ENCODE measurements at places on chromosomes 7 and 10. TPM values are rescaled to one million over a fixed set of nuclear protein-coding genes. Genes with fewer than 3 reads are reported as not detected.

The GIMAP2 gene
- total RNA-seq: 6.9 TPM

DNA sequence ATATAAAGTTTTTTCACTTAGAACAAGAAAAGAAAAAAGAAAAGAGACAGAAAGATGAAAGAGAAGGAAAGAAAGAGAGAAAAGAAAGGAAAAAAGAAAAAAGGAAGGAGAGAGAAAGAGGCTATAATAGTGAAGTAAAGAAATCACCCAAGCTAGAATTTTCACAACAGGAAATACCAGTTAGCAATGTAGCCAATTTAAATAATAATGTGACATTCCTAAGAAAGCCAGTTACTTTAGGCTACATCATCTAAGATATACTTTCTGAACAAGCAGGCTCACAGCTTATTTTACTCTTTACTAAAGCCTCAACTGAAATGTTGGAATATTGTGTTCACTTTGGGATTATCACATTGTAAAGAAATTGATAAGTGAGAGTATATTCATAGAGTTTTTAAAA, 53.6 kb downstream of the GPR37 start:
- DNase-seq: no peak
- H3K4me3 ChIP-seq: no peak overlapping the region
- no peaks in the 10 kb centered on the region for H3K4me1 ChIP-seq

The TMEM176B gene
- total RNA-seq: 382 TPM

GRCh38 chr10:132982301-132982989, 40.1 kb upstream of the CFAP46 start:
- H3K27me3 ChIP-seq: no peaks in the 10 kb centered on the region
- H3K27ac ChIP-seq: no peak overlapping the region
- no peak for DNase-seq
- H3K4me3 ChIP-seq: no peak overlapping the region

DNA sequence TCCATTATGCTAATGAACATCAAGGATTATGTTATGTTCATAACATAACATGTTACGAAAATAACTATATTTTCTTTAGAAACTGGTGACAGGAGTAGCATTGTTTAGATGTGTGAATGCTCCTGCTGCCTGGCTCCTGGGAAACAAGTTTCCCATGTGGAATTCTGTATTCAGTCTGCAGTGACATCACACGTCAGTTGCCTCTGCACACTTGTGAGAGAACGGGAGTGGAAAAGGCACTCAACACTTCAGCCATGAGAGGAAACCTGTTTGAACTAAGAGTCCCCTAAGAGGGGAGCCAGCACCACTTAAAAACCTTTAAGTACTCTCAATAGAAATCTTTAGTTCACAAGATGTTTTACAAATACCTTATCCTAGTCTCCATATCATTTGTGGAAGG, 140.3 kb upstream of the FAM20C start:
- H3K27me3 ChIP-seq: no peaks in the 10 kb centered on the region
- no peak overlapping the region for H3K27ac ChIP-seq
- no peak for DNase-seq
- no peak overlapping the region for H3K4me3 ChIP-seq
- H3K4me1 ChIP-seq: no peaks in the 10 kb centered on the region

The ST8SIA6 gene
- 5.8 TPM for total RNA-seq

GRCh38 chr10:43868952-43869351, 220.3 kb upstream of the ZNF32 start:
- no peak overlapping the region for H3K4me3 ChIP-seq
- no peak for DNase-seq
- no peaks in the 10 kb centered on the region for H3K27me3 ChIP-seq
- H3K27ac ChIP-seq: no peak overlapping the region
- no peaks in the 10 kb centered on the region for H3K36me3 ChIP-seq

The ECHS1 gene
- total RNA-seq: 41.5 TPM

The ZNF425 gene
- 0.84 TPM for total RNA-seq

DNA sequence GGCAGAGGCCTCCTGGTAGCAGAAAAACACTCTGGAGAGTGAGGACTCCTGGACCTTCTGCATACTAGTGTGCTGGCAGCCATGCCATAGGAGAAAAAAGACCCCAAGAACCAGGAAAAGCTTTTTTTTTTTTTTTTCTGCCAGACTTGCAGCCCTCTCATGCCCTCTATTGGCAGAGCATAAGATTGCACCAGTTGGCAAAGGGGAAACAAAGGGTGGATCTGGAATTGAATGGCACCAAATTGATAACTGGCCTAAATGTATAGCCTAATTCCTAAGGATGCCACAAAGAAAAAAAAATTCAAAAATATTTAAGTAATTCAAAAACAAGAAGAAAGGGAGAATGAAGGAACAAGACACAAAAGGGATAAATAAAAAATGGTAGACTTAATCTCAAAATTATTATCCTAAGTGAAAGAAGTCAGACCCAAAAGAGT, 112.5 kb upstream of the GHITM start:
- no peaks in the 10 kb centered on the region for H3K27me3 ChIP-seq
- DNase-seq: no peak
- no peaks in the 10 kb centered on the region for H3K4me1 ChIP-seq
- no peaks in the 10 kb centered on the region for H3K36me3 ChIP-seq

DNA sequence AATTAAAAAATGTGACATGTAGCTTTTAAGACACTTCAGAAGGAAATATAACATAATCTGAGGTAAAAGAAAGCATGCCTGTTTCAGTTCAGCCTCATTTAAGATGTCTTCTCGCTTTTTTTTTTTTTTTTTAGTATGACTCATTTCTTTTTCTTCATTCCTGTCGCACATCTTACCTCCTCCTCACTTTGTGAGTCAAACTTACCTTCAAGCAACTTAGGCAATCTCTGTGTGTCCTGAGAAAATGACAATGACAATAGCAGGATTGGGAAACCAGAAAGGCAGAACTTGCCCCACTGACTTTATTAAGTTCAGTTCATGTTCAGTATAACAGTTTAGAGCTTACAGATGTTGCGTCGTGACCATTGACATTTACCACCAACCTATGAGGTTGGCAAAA, 7.7 kb downstream of the PTN start:
- H3K4me1 ChIP-seq: no peaks in the 10 kb centered on the region
- no peak for DNase-seq
- H3K36me3 ChIP-seq: no peaks in the 10 kb centered on the region
- no peaks in the 10 kb centered on the region for H3K27me3 ChIP-seq
- H3K27ac ChIP-seq: no peak overlapping the region
- no peak overlapping the region for H3K4me3 ChIP-seq

The ZNF365 gene
- total RNA-seq: not detected

The SNCG gene
- total RNA-seq: 0.84 TPM

The LZTS2 gene
- 9.9 TPM for total RNA-seq

The DYNC1I1 gene
- total RNA-seq: 0.28 TPM

GRCh38 chr7:88756802-88757201, 2.7 kb upstream of the ZNF804B start:
- H3K36me3 ChIP-seq: no peaks in the 10 kb centered on the region
- H3K27ac ChIP-seq: no peak overlapping the region
- H3K27me3 ChIP-seq: peaks cover 8% of the 10 kb centered on the region
- DNase-seq: no peak
- H3K4me1 ChIP-seq: peaks cover 11% of the 10 kb centered on the region

DNA sequence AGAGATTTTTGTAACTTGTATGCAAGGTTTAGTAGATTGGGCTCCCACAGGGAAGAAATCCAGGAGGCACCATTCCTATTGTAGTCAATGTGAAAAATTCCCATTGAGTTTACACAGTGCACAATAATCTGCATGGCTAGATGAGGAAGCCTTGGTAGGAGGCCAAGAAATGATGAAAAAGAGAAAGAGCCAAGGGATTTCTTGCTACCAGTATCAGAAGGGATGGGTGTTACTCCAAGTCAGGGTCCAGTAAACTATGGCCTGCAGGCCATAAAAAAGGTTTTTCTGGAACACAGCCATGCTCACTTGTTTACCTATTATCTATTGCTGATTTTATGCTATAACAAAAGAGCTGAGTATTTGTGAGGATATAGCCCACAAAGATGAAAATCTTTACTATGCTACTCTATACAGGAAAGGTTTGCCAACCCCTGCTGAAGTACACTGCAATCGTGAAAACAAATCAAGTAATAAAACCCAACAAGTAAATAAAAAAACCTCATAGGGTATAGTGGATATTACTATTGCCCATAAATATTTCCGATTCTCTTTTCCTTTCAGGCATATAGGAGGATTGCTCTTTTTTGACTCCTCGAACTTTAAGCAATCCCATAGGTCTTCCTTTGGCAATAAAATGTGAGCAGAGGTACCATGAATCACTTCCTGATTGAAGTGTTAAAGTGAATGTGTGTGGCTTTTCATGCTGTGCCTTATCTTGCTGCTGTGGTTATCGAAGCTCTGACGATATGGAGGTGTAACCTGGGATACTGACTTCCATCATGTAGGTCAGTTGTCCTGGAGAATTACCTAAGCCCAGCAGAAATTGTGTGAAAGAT, 256.3 kb upstream of the MAGI2 start:
- no peaks in the 10 kb centered on the region for H3K27me3 ChIP-seq
- H3K4me1 ChIP-seq: no peaks in the 10 kb centered on the region
- H3K4me3 ChIP-seq: no peak overlapping the region
- H3K36me3 ChIP-seq: no peaks in the 10 kb centered on the region
- H3K27ac ChIP-seq: no peak overlapping the region
- DNase-seq: no peak

The ZNF239 gene
- 1.5 TPM for total RNA-seq

The ADCK2 gene
- total RNA-seq: 15.4 TPM

DNA sequence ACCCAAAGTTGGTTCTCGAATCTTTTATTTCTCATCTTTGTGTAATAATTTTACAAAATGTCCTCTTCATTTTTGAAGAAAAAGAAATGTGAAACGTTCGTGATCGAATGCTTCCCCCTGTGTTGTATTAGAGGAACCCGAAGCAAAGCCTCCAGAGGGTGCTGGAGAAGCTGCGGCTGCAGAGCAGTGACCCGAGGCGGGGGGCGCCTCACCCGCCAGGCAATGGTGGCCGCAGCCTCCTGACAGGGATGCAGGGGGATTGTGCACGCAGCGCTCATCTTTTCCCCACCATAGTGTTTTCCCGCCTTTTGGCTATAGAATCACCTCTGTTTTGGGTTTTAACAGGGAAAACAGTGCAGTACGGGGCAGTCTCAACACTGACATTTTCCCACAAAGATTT, 307.5 kb upstream of the ANKRD30A start:
- no peak overlapping the region for H3K27ac ChIP-seq
- no peaks in the 10 kb centered on the region for H3K36me3 ChIP-seq
- H3K27me3 ChIP-seq: no peaks in the 10 kb centered on the region
- no peak overlapping the region for H3K4me3 ChIP-seq
- DNase-seq: no peak

The POR gene
- total RNA-seq: 116 TPM

- no peak overlapping the region for H3K27ac ChIP-seq
- H3K4me1 ChIP-seq: no peaks in the 10 kb centered on the region
- DNase-seq: no peak
- no peaks in the 10 kb centered on the region for H3K27me3 ChIP-seq
- no peak overlapping the region for H3K4me3 ChIP-seq
- H3K36me3 ChIP-seq: no peaks in the 10 kb centered on the region
Observed at GRCh38 chr7:103683348-103683747, 237.3 kb upstream of the SLC26A5 start.

DNA sequence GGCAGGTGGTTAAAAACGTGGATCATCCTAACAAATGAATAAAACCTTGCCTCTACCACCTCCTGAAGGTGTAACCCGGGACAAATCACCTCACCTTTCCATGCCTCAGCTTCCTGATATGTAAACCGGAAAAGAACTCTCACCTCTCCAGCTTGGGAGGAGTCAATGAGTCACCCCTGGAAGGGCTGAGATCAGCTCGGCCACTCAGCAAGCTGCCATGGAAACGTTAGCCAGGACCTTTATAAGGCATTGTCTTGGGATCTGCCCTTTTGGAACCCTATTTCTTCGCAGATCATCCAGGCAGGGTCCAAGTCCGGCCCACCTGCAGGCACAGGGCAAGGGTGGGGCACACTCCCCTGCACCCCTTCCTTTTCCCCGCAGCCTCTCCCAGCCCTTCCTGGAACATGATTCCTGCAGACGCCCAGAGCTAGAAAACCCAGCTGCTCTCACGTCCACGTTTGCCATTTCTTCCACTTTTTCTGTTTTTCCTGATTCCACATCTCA, 81.6 kb upstream of the PFKP start:
- H3K27me3 ChIP-seq: peaks cover 5% of the 10 kb centered on the region
- DNase-seq: no peak

The SLC13A1 gene
- total RNA-seq: not detected

The MACROH2A2 gene
- total RNA-seq: 7.2 TPM

DNA sequence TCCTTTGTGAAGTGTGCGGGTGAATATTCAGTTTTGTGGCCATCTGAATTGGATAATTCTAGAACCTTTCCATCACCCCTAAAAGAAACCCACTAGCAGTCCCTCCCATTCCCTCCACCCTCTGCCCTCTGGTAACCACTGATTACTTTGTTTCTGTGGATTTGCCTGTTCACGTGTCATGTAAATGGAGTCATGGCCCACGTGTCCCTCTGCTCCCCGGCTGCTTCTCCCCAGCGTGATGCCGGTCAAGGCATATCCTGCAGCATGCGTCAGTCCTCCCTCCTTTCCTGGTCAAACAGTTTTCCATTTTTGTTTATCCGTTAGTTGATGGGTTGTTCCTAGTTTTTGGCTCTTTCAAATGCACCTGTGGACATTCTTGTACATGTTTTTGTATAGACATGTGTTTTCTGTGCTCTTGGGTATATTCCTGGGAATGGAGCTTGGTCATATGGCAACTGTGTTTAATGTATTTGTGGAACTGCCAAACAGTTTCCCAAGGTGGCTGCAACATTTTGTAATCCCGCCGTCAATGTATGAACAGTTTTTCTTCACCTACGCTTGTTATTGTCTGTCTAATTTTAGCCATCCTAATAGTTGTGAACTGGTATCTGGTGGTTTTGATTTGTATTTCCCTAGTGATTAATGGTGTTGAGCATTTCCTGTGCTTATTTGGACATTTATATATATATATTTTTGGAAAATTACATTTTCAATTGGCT, 22.4 kb downstream of the PPP2R2D start:
- H3K36me3 ChIP-seq: no peaks in the 10 kb centered on the region
- no peak overlapping the region for H3K27ac ChIP-seq
- no peak for DNase-seq
- peaks cover 8% of the 10 kb centered on the region for H3K4me1 ChIP-seq
- no peaks in the 10 kb centered on the region for H3K27me3 ChIP-seq
- H3K4me3 ChIP-seq: no peak overlapping the region

DNA sequence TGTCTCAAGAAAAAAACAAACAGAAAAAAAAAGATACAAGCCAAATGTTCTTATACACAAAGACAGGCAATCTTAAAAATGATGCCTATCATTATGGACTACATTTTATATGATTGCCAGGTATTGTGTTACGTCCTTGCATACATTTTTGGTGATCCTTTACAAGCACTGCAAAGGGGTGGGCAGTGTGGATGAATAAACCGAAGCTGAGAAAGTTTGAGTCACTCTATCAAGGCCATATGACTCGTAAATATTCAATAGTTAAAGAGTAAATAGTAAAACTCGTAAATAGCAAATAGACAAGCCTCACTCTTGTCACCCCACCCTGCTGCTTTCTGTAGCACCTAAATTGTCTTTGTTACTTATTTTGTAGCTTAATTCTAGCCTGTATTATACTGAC, 326.2 kb downstream of the FRMD4A start:
- no peaks in the 10 kb centered on the region for H3K36me3 ChIP-seq
- no peak overlapping the region for H3K27ac ChIP-seq
- no peaks in the 10 kb centered on the region for H3K27me3 ChIP-seq
- DNase-seq: no peak
- no peaks in the 10 kb centered on the region for H3K4me1 ChIP-seq

The EPHB4 gene
- 53.0 TPM for total RNA-seq

- DNase-seq: no peak
- H3K27me3 ChIP-seq: no peaks in the 10 kb centered on the region
- no peaks in the 10 kb centered on the region for H3K36me3 ChIP-seq
- no peak overlapping the region for H3K4me3 ChIP-seq
- no peak overlapping the region for H3K27ac ChIP-seq
- no peaks in the 10 kb centered on the region for H3K4me1 ChIP-seq
Observed at GRCh38 chr7:101666293-101666692, 37.2 kb upstream of the MYL10 start.

The NXPH1 gene
- total RNA-seq: not detected

GRCh38 chr10:12768156-12769100, 233.1 kb downstream of the CCDC3 start:
- no peak overlapping the region for H3K4me3 ChIP-seq
- H3K4me1 ChIP-seq: no peaks in the 10 kb centered on the region

All from liver (tissue), 10 donors.